ENCODE measurements at places on chromosomes 2 and 18.

DNA sequence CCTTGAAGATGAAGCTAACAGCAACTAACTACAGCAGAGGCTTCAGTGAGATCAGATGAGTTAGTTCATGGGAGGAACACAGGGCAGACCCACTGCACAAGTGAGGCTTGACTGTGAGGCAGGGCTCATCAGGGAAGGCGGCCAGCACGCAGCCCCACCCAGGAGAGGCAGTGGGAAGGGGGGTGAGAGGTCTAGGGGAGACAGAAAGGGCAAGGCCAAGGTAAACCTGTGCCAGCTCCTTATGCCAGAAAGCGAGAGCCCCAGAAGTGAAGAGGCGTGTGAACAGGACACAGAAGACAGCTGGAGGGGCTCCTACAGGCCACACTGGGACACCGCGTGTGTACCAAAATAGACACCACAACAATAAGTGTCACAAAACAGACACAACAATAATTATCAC, 48.6 kb downstream of the ANO7 start:
- no peak for DNase-seq

GRCh38 chr2:3493615-3494007, 25.7 kb downstream of the ADI1 start:
- no peak for DNase-seq

- DNase-seq, result no peak
Observed at GRCh38 chr18:8365006-8365405, 244.2 kb upstream of the RAB12 start.

DNA sequence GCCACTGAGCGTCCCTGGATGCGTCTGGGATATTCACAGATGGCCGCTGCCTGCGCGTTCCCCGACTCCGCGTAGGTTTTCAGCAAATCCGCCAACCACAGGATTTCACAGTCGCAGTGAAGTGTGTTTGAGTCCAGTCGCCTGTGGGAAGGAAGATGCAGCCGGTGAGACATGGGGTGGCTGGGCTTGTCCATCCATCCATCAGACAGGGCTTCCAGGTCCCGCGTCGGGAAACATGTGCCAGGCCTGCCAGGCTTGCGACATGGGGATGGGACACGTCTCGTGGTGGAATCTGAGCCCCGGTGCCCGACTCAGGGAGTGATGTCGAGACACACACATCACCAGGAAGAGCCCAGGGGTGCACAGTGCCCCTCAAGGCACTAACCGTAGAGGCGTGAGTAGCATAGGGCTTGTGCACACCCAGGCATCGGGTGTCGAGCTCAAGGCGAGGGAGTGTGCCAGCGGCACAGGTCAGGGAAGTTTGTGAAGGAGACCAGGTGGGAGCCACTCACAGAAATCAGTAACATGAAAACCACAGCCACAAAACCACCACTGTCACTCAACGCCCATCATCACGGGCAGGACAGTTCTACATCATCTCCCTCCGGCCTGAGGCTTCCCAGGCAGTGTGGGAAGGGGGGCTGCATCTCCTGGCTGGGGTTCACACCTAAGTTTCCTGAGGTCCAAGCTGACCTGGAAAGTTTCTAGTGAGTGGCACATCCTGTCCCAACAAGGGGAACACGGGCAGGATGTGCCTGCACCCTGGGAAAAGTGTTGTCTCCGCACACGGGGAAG, 63.9 kb downstream of the PXDN start:
- DNase-seq, result no peak

DNA sequence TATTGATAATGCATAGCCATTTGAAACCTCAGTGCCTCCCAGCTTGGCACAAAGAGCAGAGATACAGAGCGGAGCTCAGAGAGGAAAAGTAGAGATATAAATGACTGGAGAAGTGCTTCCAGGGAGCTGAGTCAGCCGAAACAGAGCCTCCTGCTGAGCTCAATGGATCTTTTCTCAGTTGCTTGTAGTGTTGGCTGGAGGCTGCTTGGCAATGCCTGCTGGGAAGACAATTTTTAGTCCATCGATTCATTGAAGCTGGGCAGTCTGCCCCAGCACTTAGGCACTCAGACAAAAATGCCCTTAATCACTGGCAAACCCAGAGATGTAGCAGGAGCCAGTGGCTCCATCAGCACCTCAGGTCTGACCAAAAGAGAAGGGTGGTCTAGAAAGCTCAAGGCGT, 81.3 kb upstream of the SETBP1 start:
- no peak for DNase-seq
